MCF 10A (cell line): ENCODE measurements at places on chromosomes 5 and 9.

GRCh38 chr5:159704160-159704559 lies 212.1 kb upstream of the ADRA1B start:
- no peak overlapping the region for H3K27ac ChIP-seq
- H3K36me3 ChIP-seq, result no peaks in the 10 kb centered on the region
- no peaks in the 10 kb centered on the region for H3K4me1 ChIP-seq
- no peak for DNase-seq
- no peak overlapping the region for H3K4me3 ChIP-seq
- H3K27me3 ChIP-seq, result peaks cover 10% of the 10 kb centered on the region

DNA sequence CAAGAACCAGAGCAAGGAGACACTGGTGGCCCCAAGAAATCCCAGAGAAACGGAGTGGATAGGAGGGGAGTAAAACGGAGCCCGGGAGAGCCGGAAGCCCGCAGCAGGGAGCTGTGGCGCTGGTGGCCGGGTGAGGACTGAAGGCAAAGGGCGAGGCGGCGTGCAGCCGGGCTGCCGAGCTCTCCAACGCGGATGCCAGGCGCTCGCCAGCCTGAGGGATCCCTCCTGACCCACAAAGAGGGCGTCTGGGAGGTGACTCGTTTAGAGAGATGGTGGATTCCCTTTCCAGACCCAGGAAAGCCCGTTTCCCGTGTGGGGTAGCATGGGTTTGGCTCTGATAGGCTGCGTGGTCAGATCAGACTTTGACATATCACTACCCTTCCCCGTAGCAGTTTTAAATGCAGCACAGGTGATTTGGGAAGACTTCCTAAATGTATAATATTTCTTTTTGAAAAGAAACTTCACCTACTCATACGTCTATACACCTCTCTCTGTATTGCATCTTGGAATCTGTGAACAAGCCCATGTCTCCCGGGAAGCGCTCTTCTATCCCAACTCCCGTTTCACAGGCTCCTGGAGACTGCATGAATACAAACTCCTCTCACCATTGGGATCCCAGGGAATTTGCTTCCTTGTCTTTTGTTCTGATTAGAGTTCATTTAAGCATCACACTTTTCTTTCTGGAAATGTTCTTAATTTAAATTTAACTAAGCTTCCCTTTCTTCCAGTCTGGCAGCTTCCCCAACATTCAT lies 158.1 kb downstream of the C9orf152 start:
- peaks cover 14% of the 10 kb centered on the region for H3K36me3 ChIP-seq
- H3K27ac ChIP-seq, result peak overlapping the region; percentile 84
- no peaks in the 10 kb centered on the region for H3K27me3 ChIP-seq
- peaks cover 33% of the 10 kb centered on the region for H3K4me1 ChIP-seq
- DNase-seq, result no peak

DNA sequence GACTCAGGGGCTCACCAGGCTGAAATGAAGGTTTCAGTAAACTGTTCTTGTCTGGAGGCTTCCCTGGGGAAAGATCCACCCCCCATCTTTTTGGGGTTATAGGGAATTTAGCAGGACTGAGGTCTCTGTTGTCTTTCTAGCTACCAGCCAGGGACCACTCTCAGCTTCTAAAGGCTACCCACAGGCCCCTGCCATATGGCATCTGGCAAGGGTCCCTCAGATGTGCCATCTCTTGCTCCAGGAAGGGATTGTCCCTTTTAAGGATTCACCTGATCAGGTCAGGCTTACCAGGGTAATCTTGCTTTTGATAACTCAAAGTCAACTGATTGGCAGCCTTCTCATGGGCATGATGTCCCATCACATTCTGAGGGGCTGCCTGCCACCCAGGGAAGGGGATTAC lies 65.0 kb downstream of the NSUN2 start:
- no peak overlapping the region for H3K27ac ChIP-seq
- DNase-seq, result no peak
- no peak overlapping the region for H3K4me3 ChIP-seq

GRCh38 chr5:178325679-178326373 lies 93.2 kb upstream of the PHYKPL start:
- H3K4me1 ChIP-seq, result peaks cover 5% of the 10 kb centered on the region
- no peak for DNase-seq
- H3K4me3 ChIP-seq, result no peak overlapping the region
- H3K27me3 ChIP-seq, result peaks cover 21% of the 10 kb centered on the region

GRCh38 chr5:84673785-84674184 lies 289.1 kb upstream of the EDIL3 start:
- no peak overlapping the region for H3K27ac ChIP-seq
- no peaks in the 10 kb centered on the region for H3K4me1 ChIP-seq
- no peaks in the 10 kb centered on the region for H3K27me3 ChIP-seq
- H3K4me3 ChIP-seq, result no peak overlapping the region
- no peaks in the 10 kb centered on the region for H3K36me3 ChIP-seq

- no peak for DNase-seq
- H3K27me3 ChIP-seq, result no peaks in the 10 kb centered on the region
- H3K4me1 ChIP-seq, result peaks cover 22% of the 10 kb centered on the region
- no peak overlapping the region for H3K4me3 ChIP-seq
- H3K36me3 ChIP-seq, result no peaks in the 10 kb centered on the region
Observed at GRCh38 chr5:21684992-21685391, 1168.2 kb downstream of the CDH12 start.

- peak overlapping the region; percentile 76 for H3K4me3 ChIP-seq
- peak; percentile 72 for DNase-seq
- peaks cover 17% of the 10 kb centered on the region for H3K4me1 ChIP-seq
- H3K27ac ChIP-seq, result peak overlapping the region; percentile 94
Observed at GRCh38 chr5:43007911-43008362, 32.2 kb downstream of the ANXA2R start.

- H3K36me3 ChIP-seq, result no peaks in the 10 kb centered on the region
- no peaks in the 10 kb centered on the region for H3K4me1 ChIP-seq
- peaks cover 17% of the 10 kb centered on the region for H3K27me3 ChIP-seq
Observed at GRCh38 chr5:57635146-57635777, 152.7 kb upstream of the ACTBL2 start.

- H3K27me3 ChIP-seq, result no peaks in the 10 kb centered on the region
- H3K36me3 ChIP-seq, result peaks cover 99% of the 10 kb centered on the region
- H3K4me1 ChIP-seq, result peaks cover 4% of the 10 kb centered on the region
- no peak overlapping the region for H3K4me3 ChIP-seq
- H3K27ac ChIP-seq, result no peak overlapping the region
Observed at GRCh38 chr5:179834120-179834519, 13.4 kb downstream of the SQSTM1 start.

DNA sequence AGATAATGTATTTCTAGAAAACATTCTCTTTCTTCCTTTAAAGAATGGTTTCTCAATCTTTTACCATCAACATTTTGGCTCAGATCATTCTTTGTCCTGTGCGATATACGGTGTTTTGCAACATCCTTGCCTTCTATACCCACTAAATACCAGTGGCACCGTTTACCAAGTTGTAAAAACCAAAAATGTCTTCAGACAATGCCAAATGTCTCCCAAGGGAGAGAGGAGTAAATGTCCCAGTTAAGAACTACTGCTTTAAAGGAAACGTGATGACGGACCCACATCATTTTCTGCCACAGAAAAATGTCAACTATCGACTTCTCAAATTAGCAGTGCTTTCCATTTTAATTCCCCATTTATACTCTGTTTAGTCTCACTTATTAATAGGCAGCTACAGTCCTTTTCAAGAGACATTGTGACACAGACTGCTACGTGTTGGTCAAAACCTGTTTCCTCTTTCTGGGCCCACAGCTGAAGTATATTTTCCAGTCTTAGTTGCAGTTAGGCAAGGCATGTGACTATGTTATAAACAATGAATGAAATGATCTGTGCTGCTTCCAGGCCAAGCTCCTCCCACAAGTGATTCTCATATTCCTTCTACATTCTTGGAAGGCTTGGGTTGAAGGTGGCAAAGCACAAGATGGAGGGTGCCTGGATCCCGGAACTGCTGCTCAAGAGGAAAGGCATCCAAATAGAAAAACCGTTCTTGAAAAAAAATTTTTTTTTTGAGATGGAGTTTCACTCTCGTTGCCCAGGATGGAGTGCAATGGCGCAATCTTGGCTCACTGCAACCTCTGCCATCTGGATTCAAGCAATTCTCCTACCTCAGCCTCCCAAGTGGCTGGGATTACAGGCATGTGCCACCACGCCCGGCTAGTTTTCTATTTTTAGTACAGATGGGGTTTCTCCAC lies 8.8 kb downstream of the PRXL2C start:
- no peak overlapping the region for H3K4me3 ChIP-seq
- peak; percentile 16 for DNase-seq
- peaks cover 36% of the 10 kb centered on the region for H3K36me3 ChIP-seq
- no peak overlapping the region for H3K27ac ChIP-seq

DNA sequence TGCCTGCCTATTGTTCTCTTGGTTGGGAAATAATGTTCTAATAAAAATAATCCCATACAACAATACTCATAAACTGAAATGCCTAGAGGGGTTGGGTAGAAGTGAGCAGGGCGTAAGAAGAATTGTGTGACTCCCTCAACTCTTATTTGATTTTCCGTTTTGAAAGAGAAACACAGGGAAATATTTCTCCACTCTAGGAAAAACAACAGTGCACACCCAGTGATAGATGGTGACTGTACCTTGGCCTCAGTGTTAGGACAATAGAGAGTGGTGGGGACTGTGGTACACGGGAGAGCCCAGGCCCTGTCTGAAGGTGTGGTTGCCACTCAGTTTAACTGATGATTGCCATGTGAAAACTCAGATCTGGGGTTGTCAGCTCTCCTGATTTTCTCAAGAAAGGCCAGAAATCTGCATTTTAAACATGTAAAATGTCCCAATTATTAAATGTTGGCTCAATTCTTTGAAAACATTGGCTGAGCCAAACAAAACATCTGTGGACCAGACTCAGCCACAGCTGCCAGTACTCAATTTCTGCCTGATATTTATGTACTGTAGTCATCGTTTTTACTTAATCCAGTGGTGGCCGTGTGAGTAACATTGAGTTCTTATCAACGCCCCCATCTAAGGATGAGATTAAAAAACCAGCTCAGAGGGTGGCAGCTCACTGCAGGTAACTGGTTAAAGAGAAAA lies 103.8 kb upstream of the ZNF618 start:
- H3K27me3 ChIP-seq, result peaks cover 11% of the 10 kb centered on the region
- peak; percentile 37 for DNase-seq
- peaks cover 10% of the 10 kb centered on the region for H3K4me1 ChIP-seq

- H3K4me3 ChIP-seq, result no peak overlapping the region
- H3K4me1 ChIP-seq, result no peaks in the 10 kb centered on the region
- no peak overlapping the region for H3K27ac ChIP-seq
- DNase-seq, result no peak
- H3K36me3 ChIP-seq, result peaks cover 10% of the 10 kb centered on the region
- no peaks in the 10 kb centered on the region for H3K27me3 ChIP-seq
Observed at GRCh38 chr9:69149321-69149807, 24.7 kb upstream of the TJP2 start.

GRCh38 chr5:154473581-154474283 lies 4.3 kb downstream of the HAND1 start:
- peaks cover 74% of the 10 kb centered on the region for H3K27me3 ChIP-seq
- H3K36me3 ChIP-seq, result no peaks in the 10 kb centered on the region
- H3K4me1 ChIP-seq, result peaks cover 14% of the 10 kb centered on the region

- no peaks in the 10 kb centered on the region for H3K36me3 ChIP-seq
- DNase-seq, result no peak
- H3K27ac ChIP-seq, result no peak overlapping the region
- peaks cover 14% of the 10 kb centered on the region for H3K27me3 ChIP-seq
- H3K4me3 ChIP-seq, result no peak overlapping the region
Observed at GRCh38 chr5:90809311-90810056, 250.9 kb downstream of the ADGRV1 start.

GRCh38 chr9:78463750-78464149 lies 166.8 kb downstream of the PSAT1 start:
- no peaks in the 10 kb centered on the region for H3K36me3 ChIP-seq
- no peaks in the 10 kb centered on the region for H3K27me3 ChIP-seq
- no peak for DNase-seq
- no peak overlapping the region for H3K27ac ChIP-seq
- peaks cover 5% of the 10 kb centered on the region for H3K4me1 ChIP-seq

GRCh38 chr5:107698286-107698685 lies 27.5 kb upstream of the EFNA5 start:
- DNase-seq, result peak; percentile 33
- no peak overlapping the region for H3K27ac ChIP-seq
- no peak overlapping the region for H3K4me3 ChIP-seq
- peaks cover 13% of the 10 kb centered on the region for H3K4me1 ChIP-seq
- H3K36me3 ChIP-seq, result peaks cover under 1% of the 10 kb centered on the region

DNA sequence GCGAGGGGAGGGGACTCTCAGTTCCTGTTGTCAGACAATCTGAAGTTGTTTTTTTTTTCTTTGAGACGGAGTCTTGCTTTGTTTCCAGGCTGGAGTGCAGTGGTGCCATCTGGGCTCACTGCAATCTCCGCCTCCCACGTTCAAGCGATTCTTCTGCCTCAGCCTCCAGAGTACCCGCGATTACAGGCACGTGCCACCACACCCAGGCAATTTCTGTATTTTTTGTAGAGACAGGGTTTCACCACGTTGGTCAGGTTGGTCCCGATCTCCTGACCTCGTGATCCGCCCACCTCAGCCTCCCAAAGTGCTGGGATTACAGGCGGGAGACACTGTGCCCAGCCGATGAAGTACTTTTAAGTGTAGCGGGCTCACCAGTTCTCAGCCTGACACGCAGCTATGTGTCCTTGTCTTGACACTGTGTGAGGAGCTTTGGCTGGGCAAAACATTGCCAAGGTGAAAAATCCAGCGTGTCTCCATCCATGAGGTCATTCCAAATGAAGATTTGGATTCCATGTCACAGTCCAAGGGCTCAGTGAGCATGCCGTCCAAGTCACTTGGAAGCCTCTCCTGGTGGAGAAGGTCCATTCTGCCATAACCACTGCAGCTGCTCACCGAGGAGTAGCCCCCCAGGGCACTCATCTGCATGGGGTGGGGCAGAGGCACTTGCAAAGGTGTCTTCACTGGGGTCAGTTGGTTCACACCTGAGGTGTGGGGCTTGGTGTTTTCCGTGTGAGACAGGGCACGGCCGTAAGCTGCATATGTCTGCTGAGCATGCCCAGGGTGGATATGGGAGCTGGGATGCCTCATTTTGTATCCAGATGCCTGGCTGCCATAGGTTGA lies 32.0 kb downstream of the OR2V1 start:
- no peak for DNase-seq
- H3K4me3 ChIP-seq, result no peak overlapping the region
- H3K27ac ChIP-seq, result no peak overlapping the region
- H3K4me1 ChIP-seq, result no peaks in the 10 kb centered on the region
- H3K36me3 ChIP-seq, result no peaks in the 10 kb centered on the region
- H3K27me3 ChIP-seq, result peaks cover 4% of the 10 kb centered on the region

DNA sequence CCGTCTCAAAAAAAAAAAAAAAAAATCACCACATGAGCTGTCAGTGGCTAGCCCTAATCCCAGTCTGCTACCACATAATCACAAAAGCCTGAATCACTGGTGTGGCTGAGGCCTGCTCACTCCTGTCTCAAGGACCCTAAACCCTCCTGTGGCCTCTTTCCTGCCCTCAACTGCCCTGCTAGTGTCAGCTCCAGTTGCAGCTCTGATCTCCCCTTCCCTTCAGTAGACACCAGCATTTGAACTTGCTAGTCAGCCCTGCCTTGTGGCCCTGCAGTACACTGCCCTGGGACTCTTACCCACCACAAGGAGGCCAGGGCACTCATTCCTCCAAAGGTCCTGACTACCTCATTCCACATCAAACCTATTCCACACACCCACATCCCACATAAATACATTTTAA lies 9.5 kb upstream of the P4HA2 start:
- DNase-seq, result no peak
- no peaks in the 10 kb centered on the region for H3K36me3 ChIP-seq
- no peak overlapping the region for H3K27ac ChIP-seq
- no peaks in the 10 kb centered on the region for H3K27me3 ChIP-seq
- no peak overlapping the region for H3K4me3 ChIP-seq

GRCh38 chr5:6737043-6737941 lies 24.1 kb downstream of the TENT4A start:
- no peak overlapping the region for H3K27ac ChIP-seq
- no peak overlapping the region for H3K4me3 ChIP-seq
